ENCODE measurements at places on chromosomes 3 and 15.
A peak's percentile ranks its signal among the peaks of the same experiment; 100 is the strongest.

DNA sequence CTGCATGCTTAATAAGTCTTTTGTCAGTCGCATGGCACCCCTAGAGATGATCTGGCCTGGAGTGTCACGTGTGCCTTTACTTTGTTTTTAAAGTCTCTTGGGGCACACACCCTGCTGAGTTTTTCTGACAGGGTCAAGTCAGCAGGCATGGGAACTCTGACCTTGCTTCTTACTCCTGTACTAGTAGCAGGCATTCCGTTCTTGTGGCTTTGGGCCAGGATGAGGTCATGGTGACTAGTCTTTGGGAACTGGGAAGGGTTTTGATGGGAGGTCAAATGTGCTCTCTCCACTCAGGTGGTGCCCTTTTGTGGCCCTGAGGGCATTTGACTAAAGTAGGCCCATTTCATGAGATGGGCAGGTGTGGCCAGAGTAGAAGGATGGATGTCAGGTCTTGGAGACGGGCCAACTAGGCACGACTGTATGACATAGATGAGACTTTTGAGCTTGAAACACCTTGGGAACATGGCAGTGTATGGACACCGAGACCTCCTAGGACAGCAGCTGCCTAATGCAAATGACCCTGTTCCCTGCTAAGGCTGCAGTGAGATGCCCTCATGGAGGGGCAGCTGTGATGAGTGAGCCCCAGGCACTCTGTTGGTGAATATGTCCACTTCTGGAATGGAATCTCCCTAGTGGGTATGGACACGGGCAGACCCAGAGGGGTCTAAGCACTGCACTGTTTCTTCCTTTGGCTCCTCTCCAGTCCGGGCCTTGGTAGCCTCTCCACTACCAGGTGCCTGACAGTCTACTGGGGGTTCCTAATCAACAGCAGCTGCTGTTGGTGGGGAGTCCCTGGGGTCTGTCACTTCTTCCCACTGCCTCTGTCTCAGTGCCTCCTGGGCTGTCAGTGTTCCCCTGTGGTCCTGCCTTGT, 16.4 kb downstream of the SRPRB start:
- peak; percentile 80 for DNase-seq

- no peak for DNase-seq
Observed at GRCh38 chr15:27077790-27078189, 106.8 kb downstream of the GABRG3 start.

DNA sequence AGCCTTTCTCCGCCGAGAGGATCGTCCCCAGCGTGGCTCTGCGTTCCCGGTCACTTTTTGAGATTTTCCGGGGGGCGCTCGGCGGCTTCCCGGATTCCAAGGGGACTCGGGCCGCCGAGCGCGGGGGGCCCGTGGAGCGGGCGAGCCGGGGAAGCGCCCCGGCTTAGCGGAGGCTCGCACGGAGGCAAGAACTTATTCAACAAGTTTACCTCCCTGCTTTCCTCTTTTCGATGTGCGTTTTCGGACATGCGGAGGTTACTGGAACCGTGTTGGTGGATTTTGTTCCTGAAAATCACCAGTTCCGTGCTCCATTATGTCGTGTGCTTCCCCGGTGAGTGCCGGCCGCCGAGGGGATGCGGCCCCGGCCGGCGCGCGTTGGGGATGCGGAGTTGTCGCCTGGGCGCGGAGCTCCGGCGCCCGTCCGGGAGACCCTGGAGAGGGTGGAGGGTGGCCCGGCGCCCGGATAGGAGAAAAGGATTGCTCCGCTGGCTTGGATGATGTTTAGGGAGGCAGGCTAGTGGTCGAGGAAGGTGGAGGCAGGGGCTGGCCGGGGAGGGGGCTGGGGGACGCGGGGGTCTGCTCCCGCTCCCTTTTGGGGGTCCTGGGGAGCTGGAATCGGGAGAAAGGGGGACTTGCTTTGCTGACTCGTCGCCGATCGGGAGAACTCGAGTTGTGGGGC, 810 bp downstream of the PTPRG start:
- no peak for DNase-seq

DNA sequence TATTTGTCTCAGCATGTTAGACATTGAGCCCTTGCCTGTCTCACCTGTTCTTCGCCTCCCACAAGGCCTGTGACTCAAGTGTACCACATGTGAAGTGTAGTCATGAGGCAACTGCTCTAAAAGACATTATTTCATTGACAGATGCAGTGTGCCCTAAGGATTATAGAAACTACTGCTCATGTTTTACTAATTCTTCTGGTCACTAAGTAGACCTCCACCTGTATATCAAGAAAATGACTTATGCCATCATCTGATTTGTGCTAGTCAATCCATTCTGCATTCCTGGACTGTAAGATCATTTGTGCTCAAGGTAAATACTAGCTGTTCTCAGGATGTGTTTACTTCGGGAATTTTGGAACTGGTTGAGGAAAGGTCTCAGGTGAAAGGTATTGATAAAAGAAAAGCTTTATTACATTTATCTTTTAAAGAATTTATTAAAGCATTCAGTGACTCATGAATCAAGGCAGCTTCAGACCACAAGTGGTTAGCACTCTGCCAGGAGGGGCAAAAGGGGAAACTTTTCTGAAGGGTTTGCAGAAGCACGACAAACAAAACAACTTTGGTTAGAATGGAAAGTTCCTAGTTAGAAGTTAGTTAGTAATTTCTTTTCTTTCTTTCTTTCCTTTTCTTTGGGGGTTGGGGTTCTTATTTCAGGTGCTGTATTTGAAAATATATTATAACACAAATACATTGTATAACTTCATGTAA, 465.3 kb upstream of the CBLB start:
- peak; percentile 38 for DNase-seq

GRCh38 chr3:58063022-58063815, 55.0 kb downstream of the FLNB start:
- no peak for DNase-seq

- no peak for DNase-seq
Observed at GRCh38 chr3:33134026-33134625, 20.3 kb downstream of the CRTAP start.

- DNase-seq = no peak
Observed at GRCh38 chr15:73867956-73868355, 5.4 kb upstream of the TBC1D21 start.

- no peak for DNase-seq
Observed at GRCh38 chr15:78154955-78155354, 5.8 kb downstream of the IDH3A start.

GRCh38 chr3:99902091-99902490, 84.4 kb downstream of the CMSS1 start:
- no peak for DNase-seq

GRCh38 chr3:143200001-143200924, 80.7 kb downstream of the CHST2 start:
- DNase-seq = no peak

DNA sequence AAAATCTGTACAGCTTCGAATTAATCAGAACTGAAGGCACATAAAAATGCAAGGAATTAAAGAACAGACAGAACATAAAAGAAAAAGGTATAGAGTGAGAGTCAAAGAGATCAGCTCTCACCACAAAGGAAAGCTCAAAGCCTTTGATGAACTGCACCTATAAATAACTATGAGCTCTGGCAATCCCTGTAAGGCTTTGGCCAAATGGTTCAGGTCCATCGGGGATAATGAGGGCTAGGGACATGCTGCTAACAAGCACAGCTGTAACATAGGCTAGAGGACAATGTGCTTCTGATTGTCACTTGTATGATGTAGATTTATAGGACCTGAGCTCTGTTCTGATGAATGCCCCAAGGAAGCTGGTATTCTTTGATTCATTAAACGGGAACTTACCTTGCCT, 113.9 kb upstream of the MRPL3 start:
- DNase-seq = no peak

GRCh38 chr3:11566916-11567315, 76.8 kb downstream of the VGLL4 start:
- DNase-seq = no peak

- DNase-seq = no peak
Observed at GRCh38 chr3:17023006-17023664, 138.4 kb downstream of the PLCL2 start.

- DNase-seq = no peak
Observed at GRCh38 chr15:52136442-52136980, 23.9 kb upstream of the BCL2L10 start.

GRCh38 chr3:74033806-74034205, 409.1 kb upstream of the PDZRN3 start:
- no peak for DNase-seq

DNA sequence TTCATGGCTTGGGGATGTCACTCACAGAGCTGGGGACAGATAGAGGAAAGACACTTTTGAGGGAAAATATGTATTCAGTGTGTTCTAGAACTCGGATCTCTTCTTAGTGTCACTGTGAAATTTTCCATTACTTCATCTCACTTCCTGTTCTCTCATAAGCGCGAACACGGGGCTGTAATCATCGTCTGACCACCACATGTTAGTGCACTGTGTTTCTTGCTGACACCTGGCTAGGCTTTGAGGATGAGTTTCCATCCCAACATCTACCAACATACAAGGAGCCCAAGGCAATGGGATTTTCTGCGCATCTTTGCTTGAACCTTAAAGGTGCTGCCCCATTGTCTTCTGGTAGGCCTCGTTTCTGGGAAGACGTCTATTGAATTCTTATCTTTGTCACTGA, 84.0 kb downstream of the LIPC start:
- DNase-seq = no peak

GRCh38 chr3:188798556-188799145, 373.1 kb upstream of the TPRG1 start:
- no peak for DNase-seq

DNA sequence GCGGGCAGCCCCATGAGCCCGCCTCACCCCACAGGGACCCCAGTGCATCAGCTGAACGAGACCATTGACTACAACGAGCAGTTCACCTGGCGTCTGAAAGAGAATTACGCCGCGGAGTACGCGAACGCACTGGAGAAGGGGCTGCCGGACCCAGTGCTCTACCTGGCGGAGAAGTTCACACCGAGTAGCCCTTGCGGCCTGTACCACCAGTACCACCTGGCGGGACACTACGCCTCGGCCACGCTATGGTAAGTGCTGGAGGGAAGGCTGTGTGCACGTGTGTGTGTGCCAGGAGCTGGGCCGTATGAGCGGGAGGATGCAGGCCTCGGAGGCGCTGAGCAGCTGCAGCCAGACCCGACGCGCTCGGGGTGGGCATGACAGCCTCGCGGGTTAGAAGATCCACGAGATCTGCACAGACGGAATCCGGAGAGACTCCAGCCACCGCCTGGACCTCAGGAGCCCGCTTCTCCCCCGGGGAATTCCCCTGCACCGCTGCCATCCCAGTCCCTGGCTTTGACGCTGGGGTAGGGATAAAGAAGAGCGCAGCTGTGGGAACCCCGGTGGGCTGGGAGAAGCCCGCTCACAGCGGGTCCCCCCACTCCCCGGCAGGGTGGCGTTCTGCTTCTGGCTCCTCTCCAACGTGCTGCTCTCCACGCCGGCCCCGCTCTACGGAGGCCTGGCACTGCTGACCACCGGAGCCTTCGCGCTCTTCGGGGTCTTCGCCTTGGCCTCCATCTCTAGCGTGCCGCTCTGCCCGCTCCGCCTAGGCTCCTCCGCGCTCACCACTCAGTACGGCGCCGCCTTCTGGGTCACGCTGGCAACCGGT, 2.6 kb downstream of the DUOXA2 start:
- no peak for DNase-seq

GRCh38 chr15:61051569-61052031, 177.5 kb downstream of the RORA start:
- DNase-seq = peak; percentile 52

DNA sequence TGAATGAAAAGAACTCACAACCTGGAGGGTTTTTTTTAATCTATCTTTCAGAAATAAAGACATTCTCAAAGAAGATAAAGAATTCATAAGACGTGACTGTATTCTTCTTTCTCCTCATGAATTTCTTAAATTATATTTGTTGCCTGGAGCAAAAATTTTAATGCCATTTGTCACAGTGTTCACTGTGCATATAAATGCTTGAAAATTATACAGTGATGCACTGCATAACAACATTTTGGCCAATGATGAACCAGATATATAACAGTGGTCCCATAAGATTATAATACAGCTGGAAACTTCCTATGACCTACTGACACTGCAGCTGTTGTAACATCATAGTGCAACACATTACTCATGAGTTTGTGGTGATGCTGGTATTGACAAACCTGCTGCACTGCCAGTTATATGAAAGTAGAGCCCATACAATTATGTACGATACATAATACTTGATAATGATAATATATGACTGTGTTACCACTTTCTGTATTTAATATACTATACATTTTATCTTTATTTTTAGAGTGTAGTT, 67.3 kb downstream of the P2RY1 start:
- no peak for DNase-seq

DNA sequence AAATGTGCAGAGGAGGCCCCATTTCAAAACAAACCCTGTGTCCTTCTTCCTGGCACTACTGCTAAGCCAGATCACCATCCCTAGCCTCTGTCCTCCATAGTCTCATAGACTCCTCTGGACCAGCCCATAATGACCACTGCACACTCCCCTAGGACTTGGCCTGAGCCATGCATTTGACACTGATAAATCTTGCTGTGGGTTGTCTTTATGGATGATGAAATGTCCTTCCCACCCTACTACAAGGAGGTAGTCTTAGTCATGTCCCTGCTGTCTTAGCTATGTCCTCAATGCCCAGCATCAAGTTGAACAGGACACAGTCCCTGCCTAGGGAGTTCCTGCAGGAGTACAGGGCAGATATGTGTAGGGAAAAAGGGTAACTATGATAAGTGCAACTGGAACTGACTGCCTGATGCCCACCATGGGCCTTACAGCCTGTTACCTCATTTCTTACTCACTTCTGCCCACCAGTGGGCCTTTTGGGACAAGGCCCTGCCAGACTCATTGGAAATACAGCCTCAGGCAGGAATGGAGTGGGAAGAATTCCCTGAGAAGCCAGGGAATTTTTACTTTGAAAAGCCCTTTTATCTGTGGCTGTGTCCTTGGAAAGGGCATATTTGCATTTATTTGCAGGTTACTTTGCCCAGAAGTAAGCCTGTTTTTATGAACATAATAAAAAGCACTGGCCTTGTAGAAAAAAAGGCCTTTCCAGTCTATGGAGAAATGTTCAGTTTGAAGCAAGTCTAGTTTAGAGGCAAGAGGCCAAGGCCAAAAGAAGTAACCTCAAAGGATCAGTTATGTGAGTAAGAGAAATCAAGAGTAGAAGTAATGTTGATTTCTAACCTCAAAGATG, 199.6 kb upstream of the EIF1B start:
- no peak for DNase-seq
